ENCODE measurements at places on chromosomes 7 and 10.

DNA sequence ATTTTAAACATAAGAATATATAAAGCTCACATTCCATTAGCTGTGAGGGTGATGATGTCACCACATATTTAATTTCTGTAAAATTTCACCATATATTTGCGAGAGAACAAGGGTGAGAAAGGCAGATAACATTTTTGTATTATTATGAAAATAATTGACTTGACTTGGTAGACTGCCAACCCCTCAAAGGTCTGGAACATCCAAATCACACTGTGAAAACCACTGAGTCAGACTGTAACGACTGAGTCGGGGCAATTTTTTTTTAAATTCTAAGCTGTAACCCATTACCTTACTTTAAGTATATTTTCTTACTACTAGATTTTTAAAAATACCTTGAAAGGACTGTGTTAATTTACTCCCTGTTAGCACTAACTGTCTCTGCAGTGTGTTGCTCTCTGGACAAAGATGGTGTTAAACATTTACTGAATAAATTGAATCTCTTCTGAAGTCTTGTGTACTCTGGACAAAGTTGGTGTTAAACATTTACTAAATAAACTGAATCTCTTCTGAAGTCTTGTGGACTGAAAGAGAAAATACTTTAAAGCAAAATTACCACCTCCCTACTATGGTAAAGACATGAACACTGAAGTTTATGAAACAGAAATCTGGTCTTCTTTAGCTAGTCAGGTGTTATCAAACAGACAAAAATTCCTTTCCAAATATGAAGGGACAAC lies 14.1 kb downstream of the PDZD8 start:
- DNase-seq, result no peak

DNA sequence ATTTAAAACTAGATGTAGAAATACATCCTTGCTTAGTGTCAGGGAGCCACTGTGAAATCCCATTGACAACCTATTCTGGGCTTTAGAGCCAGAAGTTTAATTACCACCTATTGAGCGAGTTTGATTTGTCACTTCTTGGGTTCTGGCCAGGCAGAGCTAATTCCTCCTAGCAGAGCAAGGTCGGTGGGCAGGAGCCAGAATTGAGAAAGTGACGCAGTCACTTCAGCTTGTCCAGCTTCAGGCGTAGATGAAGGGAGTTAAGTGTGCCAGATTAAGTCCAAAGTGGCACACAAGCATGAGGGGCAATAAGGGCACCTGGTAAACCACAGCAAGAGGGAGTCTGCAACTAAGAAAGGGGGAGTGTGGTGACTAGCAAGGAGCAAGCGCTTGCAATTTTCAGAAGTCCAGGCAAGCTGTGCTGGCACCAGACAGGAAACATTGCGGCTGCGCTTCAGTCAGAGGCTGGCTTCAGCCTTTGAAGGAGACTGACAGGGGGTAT lies 119.4 kb downstream of the ST7 start:
- no peak for DNase-seq

DNA sequence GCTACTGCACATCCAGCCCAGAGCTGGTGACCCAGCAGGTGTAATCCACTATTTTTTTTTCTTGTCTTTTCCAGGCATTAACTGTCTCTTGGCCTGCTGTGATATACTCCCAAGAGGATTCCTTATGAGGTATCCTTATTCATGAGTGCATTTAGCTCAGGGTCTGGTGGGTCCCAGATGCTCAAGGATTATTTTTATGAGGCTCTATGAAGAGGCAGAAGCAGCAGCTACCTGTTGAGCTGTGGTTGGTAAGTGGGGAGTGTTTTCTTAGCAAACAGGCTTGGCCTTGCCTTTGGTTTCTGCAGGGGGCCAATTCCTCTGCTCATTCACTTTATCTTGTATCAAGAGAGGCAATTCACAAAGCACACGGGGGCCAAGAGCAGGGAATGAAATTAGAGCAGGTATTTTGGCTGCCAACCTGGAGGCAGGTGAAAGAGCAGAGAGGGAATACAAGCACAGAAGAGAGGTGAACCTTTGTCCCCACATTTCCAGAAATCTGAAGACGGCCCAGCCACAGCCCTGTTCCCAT lies 221.6 kb downstream of the TMEM178B start:
- DNase-seq, result no peak

GRCh38 chr10:85919491-85920021 lies 447.0 kb downstream of the GRID1 start:
- no peak for DNase-seq

- no peak for DNase-seq
These were observed 577.3 kb upstream of the GALNT17 start for GRCh38 chr7:70554646-70555045.

GRCh38 chr7:111329367-111330234 lies 232.7 kb downstream of the IMMP2L start:
- DNase-seq, result no peak

DNA sequence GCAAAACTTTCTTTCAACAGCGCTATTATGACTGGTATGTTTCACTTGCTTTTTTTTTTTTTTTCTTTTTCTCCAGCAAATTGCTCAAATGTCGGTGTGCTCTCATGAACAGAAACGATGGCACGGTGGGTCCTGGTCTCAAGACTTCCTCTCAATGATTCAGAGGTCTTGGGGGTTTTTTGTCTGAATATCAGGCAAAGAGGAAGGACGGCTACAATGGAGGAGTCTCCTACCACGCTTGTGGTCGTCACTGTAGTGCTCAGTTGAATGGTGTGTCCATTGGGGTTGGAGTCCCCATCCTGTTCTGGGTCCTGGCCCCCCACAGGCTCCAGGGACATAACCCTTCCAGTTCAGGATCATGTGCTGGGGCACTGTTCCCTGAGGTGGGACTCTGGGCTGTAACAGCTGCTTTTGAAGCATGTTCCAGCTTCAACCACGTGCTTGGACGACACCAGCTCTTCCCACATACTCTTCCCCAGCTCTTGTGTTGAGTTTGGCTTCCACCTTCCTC lies 266.7 kb upstream of the KLF6 start:
- DNase-seq, result no peak

DNA sequence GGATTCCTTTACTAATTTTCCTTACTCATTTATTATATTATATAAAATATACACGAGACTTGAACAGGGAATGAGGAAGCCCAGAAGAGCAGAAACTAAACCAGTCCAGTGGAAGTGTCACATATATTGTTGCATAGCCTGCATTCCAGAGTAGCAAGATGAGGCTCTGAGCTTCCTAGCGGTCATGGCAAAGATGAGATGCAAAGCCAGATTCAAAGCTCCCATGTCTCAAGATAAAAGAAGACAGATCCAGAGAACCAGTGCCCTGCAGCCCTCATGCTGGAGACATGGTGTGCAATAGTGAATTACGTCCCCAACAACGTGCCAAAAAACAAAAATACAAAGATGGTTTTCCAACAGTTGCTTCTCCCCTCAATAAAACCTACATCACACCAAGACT lies 59.7 kb downstream of the COBL start:
- DNase-seq, result no peak

GRCh38 chr10:63055705-63056104 lies 77.4 kb upstream of the NRBF2 start:
- DNase-seq, result no peak

DNA sequence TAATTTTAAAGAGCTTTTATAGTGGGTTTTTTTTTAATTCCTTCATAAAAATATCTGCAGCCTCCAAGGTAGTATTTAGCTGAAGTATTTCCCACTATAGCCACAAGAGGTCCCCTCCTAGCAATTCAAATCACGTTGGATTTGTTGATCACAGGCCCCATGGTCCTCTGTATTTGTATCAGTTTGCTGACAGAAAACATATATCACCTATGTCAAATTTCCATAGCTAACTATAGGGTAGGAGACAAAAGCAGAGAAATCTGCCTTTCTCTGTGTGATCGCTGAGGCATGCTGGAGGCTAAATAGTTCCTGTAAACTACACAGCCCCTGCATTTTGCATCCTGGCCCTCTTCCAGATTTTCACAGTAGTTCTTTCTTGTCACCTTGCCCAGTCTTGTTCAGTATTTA lies 1.7 kb upstream of the CTNNA3 start:
- peak; percentile 25 for DNase-seq

GRCh38 chr10:113454341-113455061 lies 98.4 kb upstream of the HABP2 start:
- peak; percentile 37 for DNase-seq

- no peak for DNase-seq
These were observed 105.3 kb upstream of the TNRC18 start for GRCh38 chr7:5528815-5529442.

- DNase-seq, result no peak
These were observed 48.0 kb upstream of the CARD11 start for GRCh38 chr7:3091631-3092030.

GRCh38 chr7:144824360-144824759 lies 11.5 kb downstream of the TPK1 start:
- no peak for DNase-seq

DNA sequence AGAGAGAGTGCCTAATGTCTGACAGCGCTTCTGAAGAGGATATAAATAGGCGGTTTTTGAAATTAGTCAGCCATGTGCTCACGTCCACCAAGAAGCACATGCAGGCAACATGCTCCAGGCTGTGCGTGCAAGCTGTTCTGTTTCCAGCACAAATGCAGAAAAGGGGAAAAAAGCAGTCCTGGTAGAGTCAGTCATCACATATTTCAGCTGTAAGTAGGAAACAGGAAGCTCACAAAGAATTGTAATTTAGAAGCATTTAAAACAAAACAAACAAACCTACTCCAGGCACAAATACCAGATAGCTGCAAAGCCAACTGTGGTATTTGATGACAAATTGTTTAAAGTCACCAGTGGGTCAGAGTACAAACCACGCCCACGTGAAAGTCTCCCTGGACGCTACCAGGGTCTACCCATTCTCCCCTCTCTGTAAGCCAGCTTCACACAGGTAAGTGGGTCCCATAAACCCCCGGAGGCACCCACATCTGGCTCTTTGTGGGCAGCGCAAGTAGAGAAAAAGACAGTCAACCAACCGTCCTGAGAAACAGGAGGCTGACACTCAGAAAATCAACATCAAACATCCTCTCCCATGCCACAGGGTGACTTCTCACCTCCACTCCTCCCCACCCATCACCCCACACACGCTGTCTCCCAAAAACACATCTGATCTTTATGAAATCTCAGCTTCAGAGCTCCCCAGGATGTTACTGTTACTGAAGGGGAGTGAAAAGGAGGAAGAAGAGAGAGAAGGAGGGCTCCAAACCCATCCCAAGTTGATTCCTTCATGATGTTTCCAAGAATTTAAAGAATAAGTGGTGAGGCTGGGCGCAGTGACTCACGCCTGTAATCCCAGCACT lies 186.4 kb downstream of the FAM107B start:
- DNase-seq, result no peak

- DNase-seq, result no peak
These were observed 503.2 kb downstream of the SH2D4B start for GRCh38 chr10:81040940-81041339.

- no peak for DNase-seq
These were observed 77.5 kb upstream of the INSIG1 start for GRCh38 chr7:155219947-155220769.

DNA sequence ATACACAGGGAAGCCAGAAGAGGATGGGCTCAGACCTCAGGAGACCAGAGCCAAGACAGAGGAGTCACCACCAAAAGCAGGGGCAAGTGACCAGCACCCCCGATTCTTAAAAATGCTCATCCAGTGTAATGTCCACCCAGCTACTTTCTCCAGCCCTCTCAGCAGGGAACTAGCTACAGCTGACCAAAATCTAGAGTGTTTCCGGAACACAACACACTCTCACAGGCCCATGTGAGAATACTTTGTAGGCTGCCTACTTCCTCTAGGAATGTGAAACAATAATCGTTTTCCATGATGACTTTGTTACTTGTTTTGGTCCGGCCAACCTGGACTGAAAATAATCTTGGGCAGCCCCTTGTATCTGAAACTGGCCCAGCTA lies 14.5 kb downstream of the PSAP start:
- DNase-seq, result no peak

GRCh38 chr7:115793958-115794702 lies 236.4 kb downstream of the TFEC start:
- DNase-seq, result no peak

DNA sequence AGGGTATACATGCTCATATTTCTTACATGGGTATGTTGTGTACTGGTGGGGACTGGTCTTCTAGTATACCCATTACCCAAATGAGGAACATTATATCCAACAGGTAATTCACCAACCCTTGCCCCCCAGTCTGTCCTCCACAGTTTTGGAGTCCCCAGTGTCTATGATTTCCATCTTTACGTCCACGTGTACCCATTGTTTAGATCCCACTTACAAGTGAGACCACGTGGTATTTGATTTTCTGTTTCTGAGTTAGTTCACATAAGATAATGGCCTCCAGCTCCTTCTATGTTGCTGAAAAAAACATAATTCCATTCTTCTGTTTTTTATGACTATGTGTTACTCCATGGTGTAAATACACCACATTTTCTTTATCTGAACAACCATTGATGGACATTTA lies 49.3 kb upstream of the CYP2C9 start:
- DNase-seq, result no peak

- DNase-seq, result no peak
These were observed 72.1 kb downstream of the WNT2 start for GRCh38 chr7:117250801-117251200.

DNA sequence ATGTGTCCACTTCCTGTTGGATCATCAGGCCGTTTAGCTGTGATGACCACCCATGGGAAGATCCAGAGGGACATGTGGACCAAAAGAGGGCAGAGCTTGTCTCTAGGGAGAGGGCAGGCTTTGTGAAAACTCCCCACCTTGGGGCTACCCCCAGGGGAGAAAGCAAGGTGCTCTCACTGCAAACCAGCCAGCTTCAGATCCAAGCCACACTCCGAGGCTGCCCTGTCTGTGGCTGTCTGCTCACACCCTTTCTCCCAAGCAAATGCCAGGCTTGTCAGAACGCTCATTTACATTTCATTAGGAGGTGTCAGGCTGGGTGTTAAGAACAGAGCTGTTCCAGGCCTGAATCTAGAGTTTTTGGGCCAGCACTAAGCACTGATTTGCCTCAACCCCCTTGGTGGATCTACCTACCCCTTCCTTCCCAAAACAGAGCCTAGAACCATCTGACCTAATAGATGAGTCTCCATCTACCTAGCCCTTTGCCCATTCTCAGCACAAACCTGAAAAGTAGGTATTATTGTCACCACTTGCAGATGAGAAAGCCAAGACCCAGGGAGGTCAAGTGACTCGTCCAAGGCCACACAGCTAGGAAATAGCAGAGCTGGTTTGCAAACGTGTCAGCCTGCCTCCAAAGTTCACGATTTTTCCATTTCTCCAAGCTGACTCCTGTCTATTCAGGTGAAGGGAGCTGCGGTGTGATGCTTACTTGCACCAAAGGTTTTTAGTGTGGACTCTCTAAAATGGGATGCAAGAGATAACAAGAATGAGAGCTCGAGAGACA lies 130.9 kb downstream of the EMX2 start:
- DNase-seq, result no peak

- no peak for DNase-seq
These were observed 125.7 kb upstream of the NEBL start for GRCh38 chr10:21022821-21023220.

All from GDM1 (cell line).